ENCODE measurements at places on chromosomes 12 and 14.

GRCh38 chr12:42426746-42427145 is 100.8 kb downstream of the PPHLN1 start:
- peak; percentile 90 for DNase-seq

- DNase-seq = no peak
Measured at GRCh38 chr12:41304526-41304925, 116.4 kb downstream of the PDZRN4 start.

- no peak for DNase-seq
Measured at GRCh38 chr14:100523843-100524169, 63.4 kb downstream of the BEGAIN start.

DNA sequence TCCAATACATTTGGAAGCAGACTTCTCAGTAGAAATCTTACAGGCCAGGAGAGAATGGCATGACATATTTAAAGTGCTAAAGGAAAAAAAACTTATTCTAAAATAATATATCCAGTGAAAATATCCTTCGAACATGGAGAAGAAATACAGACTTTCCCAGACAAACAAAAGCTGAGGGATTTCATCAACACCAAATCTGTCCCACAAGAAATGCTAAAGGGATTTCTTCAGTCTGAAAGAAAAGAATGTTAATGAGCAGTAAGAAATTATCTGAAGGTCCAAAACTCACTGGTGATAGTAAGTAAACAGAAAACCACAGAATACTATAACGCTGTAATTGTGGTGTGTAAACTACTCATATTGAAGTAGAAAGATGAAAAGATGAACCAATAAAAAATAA is 103.9 kb downstream of the INSM2 start:
- no peak for DNase-seq

DNA sequence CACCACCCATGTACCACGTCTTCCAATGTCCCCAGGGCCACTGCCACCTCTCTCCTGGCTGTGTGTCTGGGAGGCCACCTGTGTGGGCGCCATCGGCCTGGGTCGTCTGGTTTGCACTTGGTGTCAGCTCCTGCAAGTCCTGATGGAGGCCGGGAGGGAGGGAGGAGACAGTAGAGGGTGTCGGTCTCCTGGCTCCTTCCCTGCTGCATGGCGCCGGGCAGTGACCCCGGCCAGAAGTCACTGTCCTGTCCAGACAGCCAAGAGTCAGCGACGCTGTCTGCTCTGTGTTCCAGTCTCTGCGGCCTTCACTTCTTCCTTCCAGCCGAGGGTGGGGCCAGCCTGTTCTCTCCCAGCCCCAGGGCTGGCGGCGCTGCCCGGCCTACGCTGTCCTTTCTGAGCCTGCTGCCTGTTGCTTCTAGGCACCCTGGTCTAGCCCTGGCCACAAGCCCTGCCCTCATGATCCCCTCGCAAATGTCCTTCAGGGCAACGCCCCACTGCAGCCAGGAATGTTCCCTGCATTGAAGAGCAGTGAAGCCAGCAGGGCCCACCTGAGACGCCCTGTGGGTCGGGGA is 13.0 kb upstream of the LBHD2 start:
- no peak for DNase-seq

DNA sequence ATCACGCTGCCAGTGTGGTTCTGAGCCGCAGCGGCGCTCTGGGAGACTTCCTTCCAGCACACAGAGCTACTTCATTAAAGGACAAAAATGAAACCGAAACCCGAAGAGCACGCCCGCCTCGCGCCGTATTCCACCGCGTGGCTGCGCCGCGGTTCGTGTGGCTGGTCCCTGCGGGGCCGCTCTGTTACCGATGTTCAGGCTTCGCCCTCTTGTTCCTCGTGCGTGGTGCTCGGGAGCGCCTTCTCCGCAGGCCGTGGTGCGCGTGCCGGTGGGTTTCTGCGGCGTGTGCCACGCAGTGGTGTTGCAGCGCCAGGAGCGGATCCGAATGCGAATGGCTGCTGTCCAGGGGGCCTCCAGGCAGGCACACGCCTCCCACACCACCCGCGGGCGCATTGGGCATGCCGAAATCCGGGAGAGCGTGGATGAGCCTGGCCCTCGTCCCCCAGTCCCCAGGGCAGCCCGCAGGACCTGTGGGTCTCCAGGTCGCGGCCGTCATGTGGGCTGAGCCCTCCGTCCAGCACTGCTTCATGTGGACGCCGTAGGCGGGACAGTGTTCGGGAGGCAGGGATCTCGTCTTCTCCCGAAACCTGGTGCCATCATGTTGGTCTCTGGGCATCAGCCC is 91.2 kb downstream of the ADGRD1 start:
- DNase-seq = no peak

DNA sequence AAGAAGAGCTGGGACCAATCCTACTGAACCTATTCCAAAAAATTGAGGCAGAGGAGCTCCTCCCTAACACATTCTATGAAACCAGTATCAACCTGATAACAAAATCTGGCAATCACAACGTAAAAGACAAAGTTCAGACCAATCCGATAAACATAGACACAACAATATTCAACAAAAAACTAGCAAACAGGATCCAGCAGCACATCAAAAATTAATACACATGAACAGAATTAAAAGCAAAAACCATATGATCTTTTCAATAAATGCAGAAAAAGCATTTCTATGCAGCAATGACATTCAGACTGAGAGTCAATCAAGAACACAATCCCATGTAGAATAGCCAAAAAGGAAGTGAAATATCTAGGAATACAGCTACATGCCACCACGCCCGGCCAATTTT is 7.0 kb upstream of the CLEC14A start:
- no peak for DNase-seq

- DNase-seq = no peak
Measured at GRCh38 chr14:74240794-74241651, 1.8 kb downstream of the VSX2 start.

GRCh38 chr12:2895051-2895451 is 4.4 kb downstream of the TULP3 start:
- peak; percentile 19 for DNase-seq

GRCh38 chr12:11631288-11631687 is 18.2 kb upstream of the ETV6 start:
- no peak for DNase-seq

GRCh38 chr14:69152902-69153151 is at the start of gene DCAF5:
TSS of gene DCAF5 (minus strand) at chr14:69153119. CDS start at chr14:69152978, 141 bp downstream.
- no peak for DNase-seq

DNA sequence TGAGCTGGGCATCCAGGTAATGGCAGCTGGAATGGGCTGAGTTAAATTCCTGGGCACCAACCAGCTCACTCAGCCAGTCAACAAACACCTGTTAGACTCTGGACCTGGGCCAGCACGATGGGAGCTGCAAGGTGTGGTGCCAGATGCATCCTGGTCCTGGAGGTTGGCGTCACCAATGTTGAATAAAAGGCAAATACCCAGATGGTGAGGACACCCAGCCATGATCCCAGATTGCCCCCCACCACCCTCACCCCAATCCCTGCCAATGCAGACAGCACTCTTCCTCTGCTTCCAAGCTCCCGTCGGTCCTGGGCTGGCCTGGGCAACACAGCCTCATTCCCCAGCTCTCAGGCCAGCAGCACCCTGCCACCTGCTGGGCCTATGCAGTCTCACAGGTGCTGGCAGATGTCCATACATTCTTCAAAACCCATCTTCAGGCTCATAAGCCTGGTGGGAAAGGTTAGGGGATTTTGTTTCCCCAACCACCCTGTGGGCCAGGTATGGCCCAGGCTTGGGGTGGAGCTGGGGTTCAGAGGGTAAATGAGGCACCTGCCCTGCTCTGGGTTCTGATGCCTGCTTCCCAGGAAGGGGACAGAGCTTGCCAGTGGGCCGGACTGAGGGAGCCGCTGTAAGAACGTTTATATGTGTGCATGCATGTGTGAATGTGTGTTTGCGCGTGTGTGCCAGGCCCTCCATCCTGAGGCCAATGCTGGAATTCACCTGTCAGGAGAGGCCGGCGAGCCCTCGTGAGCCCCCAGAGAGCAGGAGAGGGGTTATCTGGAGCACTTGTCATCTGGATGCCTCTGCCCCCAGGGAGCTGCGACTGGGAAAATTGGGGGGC is 58.0 kb downstream of the LGMN start:
- peak; percentile 72 for DNase-seq

DNA sequence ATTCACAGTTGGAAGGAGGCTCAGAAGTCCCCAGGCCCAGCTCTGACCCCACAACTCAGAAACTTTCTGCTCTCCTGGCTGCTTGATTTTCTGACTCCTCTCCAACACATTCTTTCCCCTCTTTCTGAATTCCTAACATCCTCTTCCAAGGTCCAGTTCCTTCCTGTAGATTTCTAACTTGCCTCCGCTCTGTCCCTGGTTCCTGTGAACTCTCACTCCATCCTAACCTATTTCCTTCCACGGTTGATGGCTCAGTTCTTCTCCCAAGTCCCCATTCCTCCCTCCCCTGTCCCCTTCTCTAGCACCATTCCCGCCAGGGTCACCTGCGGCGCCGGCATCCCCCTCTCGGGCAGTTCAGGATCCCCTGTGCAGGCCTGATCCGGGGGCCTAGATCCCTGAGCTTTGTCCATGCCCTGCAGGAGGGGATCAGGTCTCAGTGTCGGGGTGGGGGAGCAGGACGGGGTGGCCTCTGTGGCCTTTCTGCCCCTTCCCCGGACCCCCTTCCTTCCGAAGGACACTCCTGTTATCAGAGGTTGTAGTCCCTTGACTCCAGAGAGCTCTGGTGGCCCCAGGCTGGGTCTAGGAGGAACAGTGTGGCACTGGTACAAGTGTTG is 6.0 kb upstream of the SLC22A17 start:
- DNase-seq = no peak

Data from cardiac fibroblast (primary cell).